NCI-H1436 treated with DMSO at 0.1 percent for 48 hours (cell line): ENCODE measurements at places on chromosomes 7 and 10.

- DNase-seq, result no peak
These were observed 200.7 kb upstream of the AHR start for GRCh38 chr7:17097668-17098297.

- DNase-seq, result no peak
These were observed 53.1 kb downstream of the TEX36 start for GRCh38 chr10:125629758-125630376.

DNA sequence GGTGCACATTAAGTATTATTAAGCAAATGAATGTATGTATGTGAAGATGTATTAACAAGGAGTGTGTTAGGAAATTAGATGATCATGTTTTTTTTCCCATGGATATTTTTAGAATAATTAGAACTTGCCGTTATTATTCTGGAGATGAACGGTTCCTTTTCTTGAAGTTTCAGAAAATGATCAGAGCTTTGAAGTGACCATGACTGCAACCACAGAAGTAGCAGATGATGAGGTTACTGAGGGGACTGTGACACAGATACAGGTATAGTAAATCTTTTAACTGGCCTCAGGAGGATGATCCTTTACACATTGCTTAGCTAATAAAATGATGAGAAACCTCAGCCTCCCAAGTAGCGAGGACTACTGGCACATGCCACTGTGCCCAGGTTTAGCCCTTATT lies 18.6 kb downstream of the DMTF1 start:
- DNase-seq, result no peak

GRCh38 chr7:40199076-40199802 lies 64.4 kb downstream of the SUGCT start:
- DNase-seq, result no peak

DNA sequence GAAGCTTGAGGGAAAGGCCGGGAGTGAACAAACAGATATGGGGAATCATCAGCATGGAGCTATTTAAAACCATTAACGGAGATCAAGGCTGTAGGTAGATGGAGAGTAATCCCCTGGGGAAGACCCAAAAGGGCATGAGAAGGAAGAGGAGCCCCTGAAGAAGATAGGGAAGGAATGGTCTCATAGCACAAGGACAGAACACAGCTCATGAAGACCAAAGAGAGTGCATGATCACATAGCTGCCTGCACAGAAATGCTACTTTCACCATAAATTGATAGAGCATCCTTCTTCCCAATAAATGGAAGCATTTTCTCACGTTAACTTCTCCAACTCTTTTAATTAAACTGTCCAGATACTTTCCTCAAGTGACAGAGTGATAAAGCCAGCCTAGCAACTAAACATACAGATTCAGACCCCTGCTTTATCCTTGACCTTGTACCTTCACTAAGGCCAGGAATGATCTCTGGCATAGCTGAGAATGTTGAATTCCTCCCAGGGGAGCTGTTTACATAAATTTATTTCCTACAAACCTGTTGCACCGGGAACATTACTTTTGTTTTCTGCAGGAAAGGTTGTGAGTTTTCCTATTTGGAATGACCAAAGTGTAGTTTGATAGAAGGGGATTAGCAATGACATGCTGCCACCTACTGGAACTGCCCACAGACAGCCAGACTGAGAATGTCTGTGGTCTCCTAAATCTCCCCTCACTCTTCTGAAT lies 110.8 kb upstream of the LRGUK start:
- DNase-seq, result no peak

DNA sequence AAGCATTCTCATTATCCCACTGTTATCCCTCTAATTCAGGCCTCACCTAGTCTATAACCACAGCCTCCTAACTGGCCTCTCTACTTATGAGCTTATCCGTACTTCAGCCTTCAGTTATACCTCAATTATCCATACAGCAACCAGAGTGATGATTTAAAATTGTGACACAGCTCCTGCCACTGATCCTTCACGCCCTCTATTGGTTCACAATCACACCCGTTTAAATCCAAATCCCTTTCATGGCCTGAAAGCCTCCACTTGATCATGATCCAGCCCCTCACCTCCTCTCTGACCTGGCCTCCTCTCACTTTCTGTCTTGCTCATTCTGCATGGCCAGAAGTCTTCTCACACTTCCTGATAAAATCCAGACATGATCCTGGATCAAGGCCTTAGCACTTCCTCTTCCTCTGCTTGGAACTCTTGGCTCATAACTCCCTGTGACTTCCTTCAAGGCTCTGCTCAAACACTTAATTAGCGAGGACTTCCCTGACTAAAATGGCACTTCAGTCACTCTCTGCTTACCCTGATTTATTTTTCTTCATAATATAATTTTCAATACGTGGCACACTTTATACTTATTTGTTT lies 19.0 kb upstream of the TMEM26 start:
- no peak for DNase-seq

GRCh38 chr10:12547301-12547771 lies 198.0 kb downstream of the CAMK1D start:
- no peak for DNase-seq

- DNase-seq, result peak; percentile 9
These were observed 238.9 kb downstream of the CAMK1D start for GRCh38 chr10:12588091-12588860.
